ENCODE measurements at places on chromosomes 11 and 22.

- DNase-seq, result no peak
Measured at GRCh38 chr22:26527574-26528465, 15.5 kb upstream of the TFIP11 start.

DNA sequence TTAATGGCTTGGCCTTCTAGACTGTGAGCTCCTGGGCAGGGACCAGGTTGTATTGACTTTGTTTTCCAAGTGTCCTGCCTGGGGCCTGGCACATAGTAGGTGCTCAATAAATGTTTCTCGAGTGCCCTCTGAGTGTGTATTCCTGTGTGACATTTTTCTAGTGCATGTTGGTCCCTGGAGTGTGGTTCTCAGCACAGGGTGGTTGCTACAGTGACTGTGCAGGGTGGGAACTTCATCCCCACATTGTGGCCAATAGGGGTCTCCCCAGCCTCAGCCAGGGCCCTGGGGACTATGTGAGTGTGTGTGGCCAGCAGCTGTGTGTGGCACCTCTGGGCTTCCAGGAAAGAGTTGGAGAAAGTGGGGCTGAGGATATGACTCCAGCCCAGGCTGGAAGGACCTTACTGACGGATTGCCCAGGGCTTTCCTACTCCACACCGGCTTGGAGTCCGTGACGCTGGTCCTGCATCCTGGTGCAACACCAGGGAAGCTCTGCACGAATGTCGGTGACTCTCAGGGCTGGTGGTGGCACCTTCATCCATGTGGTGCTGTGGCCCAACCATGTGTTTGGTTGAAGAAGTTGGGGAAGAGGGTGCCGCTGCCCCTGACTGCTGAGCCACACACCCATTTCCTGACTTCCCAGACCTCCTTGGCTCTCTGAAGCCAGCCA, 9.0 kb upstream of the MARK2 start:
- no peak for DNase-seq

DNA sequence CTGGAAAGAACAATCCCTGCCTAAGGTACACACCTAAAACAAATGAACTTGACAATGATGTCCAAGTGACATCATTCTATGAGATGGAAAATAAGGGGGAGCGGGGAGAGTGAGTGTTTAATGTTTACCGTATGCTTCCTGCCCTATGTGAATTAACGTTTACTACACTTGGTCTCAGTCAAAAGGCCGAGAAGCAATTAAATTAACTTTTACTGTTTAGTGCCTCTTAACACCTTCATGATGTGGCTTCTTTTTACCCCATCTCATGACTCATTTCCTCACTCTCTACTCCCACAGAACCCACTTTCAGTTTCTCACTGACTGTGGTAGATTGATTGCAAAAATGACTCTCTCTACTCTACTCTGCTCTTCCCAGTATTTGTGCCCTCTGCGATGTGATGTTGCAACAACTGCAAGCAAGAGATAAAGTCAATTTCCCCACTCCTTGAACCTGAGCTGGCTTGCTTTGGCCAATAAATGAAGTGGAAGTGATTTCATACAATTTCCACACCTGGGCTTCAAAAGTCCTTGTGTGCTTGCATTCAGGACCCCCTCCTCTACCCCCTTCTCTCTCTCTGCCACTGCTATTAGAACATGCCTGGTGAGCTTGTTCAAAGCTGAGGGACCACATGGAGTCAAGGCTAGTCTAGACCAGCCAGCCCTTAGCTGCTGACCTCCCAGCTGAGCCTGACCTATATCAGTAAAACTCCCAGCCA, 11.6 kb upstream of the ALKBH3 start:
- DNase-seq, result no peak

GRCh38 chr11:122634501-122634900, 21.0 kb upstream of the UBASH3B start:
- no peak for DNase-seq

GRCh38 chr11:134293119-134294113, 17.2 kb downstream of the GLB1L3 start:
- DNase-seq, result no peak

DNA sequence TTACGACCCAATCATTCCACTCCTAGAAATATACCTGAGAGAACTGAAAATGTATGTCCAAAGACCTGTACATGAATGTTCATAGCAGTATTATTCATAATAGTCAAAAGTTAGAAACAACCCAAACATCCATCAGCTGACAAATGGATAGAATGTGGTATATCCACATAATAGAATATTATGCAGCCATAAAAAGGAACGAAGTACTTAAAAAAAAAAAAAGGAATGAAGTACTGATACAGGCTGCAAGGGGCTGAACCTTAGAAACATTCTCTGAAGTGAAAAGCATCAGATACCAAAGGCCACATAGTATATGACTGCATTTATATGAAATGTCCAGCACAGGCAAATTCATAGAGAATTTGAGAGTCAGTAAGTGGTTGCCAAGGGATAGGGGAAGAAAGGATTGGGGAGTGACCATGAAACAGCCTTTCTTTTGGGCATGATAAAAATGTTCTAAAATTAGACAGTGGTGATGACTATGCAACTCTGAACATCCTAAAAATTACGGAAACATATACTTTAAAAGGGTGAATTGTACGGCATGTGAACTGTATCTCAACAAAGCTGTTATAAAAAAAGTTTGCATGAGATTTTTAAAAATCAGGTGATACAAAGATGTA, 1.8 kb downstream of the TPST2 start:
- DNase-seq, result no peak

DNA sequence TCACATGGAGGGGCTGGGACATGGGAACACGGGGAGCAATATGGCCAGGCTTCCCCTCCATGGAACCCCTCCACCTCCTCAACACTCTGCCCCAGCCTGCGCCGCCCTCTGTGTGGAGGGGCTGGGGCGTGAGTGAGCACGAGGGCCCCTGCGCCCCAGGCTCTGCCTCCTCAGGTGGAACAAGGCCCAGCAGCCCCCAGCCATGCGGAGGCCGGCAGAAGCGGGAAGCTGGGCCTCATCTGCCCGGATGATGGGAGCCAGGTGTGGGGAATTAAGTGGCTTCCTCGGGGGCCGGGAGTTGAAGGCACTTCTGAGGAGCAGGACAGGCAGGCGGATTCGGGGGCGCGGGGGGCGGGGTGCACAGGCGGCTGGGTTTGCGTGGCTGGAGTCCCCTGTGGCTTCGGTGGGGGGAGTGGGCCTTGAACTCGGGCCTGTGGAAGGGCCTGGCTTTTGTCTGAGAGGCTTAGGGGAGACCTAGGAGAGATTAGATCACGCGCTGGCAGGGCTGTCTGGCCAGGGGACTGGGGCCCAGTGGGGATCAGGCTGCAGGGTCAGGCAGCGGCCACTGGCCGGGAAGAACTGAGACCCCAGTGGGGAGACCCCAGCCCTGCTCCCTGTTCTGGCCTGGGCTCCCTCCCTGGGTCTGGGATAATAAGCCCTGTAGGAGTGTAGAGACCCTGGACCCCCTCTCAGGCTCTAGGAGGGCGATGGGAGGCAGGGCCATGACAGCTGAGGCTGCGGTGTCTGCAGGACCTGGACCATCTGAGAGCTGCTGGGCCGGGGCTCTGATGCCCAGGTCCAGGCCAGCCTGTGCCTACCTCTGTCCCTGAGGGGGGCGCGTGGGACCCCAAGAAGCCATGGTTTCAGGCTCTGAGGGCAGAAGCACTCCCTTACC, 13.3 kb downstream of the PRR33 start:
- no peak for DNase-seq

GRCh38 chr11:63858628-63859550, 20.0 kb downstream of the MARK2 start:
- no peak for DNase-seq

- DNase-seq, result no peak
Measured at GRCh38 chr11:108886660-108887009, 221.8 kb downstream of the DDX10 start.

DNA sequence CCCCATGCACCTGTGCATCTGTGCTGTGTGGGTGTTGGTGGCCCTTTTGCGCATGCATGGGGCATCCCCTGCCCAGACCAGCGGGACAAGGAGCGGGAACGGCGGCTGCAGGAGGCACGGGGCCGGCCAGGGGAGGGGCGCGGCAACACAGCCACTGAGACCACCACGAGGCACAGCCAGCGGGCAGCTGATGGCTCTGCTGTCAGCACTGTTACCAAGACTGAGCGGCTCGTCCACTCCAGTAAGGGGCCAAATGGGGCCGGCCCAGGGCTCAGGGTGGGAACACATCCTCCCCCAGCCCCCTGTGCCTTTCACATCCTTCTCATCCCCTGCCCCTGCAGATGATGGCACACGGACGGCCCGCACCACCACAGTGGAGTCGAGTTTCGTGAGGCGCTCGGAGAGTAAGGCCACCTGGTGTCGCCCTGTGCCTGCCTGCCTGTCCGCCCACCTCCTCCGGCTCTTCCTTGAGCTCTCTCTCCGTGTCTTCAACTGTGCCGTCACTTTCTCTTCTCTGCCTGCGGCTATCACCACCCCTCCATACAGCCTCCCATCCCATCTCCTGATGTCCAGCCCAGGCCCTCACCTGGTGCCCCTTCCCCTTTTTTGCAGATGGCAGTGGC, 10.6 kb downstream of the SELENOM start:
- DNase-seq, result no peak

- DNase-seq, result no peak
Measured at GRCh38 chr11:108586600-108586999, 7.0 kb downstream of the EXPH5 start.

GRCh38 chr11:120226242-120226641, 13.7 kb upstream of the POU2F3 start:
- no peak for DNase-seq

DNA sequence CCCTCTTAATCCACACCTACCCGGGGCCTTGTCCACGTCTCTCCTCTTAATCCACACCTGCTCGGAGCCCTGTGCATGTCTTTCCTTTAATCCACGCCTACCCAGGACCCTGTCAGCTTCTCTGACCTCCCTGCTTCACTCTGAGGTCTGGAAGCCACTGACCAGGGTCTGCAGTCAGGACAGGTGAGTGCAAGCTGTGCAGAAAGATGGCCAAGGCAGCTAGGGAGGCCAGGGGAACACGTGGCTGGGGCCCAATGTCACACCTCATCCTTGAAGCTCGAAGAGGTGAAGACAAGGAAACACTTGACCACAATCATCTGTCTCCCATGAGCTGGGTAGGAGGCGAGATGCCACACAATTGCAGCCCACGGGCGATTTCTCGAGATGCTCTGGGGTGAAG, 1516.9 kb downstream of the BRD1 start:
- DNase-seq, result no peak

- DNase-seq, result no peak
Measured at GRCh38 chr11:62390237-62390636, 28.6 kb upstream of the SCGB1A1 start.

GRCh38 chr11:10114593-10115404, 179.2 kb downstream of the SBF2 start:
- DNase-seq, result no peak

- no peak for DNase-seq
Measured at GRCh38 chr11:110432713-110433392, 3.1 kb downstream of the FDX1 start.

DNA sequence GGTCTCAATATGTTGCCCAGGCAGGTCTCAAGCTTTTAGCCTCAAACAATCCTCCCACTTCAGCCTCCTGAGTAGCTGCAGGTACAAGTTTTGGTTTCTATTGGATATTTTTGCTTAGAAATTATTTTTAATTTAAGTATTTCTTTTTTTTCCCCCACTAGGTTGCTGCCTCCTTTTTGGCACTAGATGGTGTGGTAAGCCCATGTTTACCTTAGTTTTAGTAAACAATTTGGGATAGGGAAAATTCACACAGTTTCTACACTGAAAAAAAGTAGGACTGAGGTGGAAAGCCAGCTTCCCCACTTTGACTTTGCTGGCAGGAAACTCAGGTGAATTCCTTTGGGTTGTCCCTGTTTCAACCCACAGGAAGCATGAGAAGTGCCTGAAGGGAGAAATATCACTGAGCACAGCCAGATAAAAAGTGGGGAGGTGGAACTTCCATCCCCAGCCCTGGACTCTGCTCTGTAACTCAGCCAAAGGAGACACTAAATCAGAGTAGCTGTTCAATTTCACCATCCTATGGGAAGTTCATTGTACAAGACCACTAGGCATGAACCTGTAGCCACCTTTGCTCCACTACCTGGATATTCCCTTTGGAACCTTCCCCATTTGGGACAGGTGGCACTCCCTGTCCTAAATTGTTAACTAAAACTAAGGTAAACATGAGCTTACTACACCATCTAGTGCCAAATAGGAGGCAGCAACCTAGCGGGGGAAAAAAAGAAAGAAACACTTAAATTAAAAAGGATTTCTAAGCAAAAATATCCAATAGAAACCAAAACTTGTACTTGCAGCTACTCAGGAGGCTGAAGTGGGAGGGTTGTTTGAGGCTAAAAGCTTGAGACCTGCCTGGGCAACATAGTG, 154.4 kb upstream of the FAT3 start:
- DNase-seq, result no peak

GRCh38 chr11:12094872-12095800, 15.3 kb upstream of the MICAL2 start:
- no peak for DNase-seq

DNA sequence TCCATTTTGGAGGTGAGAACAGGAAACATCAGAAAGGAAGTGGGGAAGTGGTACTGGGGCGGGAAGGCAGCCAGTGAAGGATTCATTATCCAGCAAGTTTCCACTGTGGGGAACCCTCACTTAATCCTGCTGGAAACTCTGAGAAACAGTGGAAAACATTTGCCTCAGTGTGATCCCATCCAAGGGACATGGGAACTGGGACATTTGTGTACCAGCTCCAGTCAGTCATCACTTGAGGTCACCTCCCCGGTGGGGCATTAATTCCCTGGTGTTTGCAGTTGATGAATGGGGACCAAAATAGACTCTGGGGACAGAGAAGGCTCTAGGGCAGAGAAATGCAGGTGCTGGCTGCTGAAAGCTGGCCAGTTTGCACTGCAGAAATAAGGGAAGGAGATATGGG, 599.9 kb downstream of the BUD13 start:
- DNase-seq, result no peak

- DNase-seq, result no peak
Measured at GRCh38 chr22:17612057-17612456, 16.5 kb downstream of the ATP6V1E1 start.

DNA sequence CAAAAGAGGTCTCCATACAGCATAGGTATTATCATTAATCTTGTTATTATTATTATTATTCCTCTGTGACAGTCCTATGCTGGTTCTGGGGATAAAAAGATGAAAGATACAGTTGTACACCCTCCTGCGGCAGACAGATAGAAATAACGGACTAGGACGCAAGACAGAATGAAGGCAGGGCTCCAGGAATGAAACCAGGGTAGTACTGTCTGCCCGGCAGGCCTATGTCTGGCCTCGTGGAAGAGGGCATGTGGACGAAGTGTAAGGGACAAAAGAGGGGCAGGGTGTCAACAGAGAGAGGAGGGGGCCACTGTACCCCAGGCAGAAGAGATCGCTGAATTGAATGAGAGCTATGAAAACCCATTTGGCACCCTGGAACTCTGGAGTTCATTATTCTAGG, 25.2 kb downstream of the DSCAML1 start:
- DNase-seq, result no peak

DNA sequence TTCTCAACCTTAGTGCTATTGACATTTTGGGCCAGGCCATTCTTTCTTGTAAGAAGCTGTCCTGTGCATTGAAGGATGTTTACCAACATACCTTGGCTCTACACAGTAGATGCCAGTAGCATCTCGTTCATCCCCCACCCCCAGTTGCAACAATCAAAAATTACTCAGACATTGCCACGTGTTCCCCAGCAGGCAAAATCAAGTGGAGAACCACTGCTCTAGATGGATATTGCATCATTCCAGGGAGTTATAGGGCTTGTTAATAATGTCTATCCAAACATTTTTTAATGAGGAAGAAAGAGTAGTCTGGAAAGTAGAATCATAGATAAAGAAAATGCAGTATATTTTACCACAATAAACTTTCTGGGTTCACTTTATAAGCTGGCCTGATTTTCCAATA, 64.1 kb downstream of the PRMT3 start:
- DNase-seq, result no peak

Measured in germinal center (tissue), 1 donor.